Renal pelvis (tissue), 12 donors: ENCODE measurements at places on chromosomes 1 and 21.

GRCh38 chr21:18370301-18370700 is 33.3 kb downstream of the TMPRSS15 start:
- no peak for DNase-seq

GRCh38 chr1:168167806-168168205 is 11.0 kb upstream of the TIPRL start:
- DNase-seq = no peak

- DNase-seq = no peak
Measured at GRCh38 chr1:26856604-26857469, 6.1 kb upstream of the SFN start.

- DNase-seq = no peak
Measured at GRCh38 chr1:184199036-184199435, 147.5 kb downstream of the TSEN15 start.

DNA sequence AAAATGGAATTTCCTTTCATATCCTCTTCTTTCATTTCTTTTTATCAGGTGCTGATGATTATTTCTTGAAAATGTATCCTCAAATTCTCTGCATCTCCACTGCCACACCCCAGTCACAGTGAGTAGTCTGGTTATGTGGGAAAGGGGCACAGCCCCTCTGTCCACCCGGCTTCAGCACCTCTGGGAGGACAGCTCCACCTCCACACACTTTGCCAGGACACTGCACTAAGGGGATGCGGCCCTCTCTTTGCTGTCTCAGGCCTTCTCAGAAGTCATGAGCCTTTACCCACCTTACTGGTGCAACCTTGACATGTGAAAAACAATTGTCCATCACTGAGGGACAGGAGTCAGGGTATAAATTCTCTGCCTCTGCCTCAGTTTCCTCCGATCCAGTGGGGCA is 433.1 kb downstream of the PCP4 start:
- no peak for DNase-seq

GRCh38 chr1:183103147-183103546 is 79.9 kb downstream of the LAMC1 start:
- peak; percentile 51 for DNase-seq

DNA sequence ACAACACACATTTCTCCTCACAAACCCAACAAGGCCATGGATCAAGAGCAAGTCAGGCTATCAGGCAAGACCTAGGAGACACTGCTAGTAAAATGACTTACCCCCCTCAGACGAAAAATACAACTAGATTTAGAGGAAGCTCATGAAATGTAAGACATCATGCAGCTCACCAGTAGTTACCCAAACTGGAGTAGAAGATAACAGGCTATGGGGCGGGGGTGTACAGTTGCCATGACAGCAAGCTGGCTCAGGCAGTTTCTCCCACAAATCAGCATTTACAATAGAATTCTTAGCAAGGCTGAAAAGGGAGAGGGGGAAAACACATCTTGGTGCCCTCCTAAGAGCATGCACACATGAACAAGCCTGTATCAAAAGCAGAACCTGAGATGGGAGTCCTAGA is 13.9 kb downstream of the TPM3 start:
- no peak for DNase-seq

- peak; percentile 37 for DNase-seq
Measured at GRCh38 chr1:183310753-183311479, 107.3 kb downstream of the NMNAT2 start.

DNA sequence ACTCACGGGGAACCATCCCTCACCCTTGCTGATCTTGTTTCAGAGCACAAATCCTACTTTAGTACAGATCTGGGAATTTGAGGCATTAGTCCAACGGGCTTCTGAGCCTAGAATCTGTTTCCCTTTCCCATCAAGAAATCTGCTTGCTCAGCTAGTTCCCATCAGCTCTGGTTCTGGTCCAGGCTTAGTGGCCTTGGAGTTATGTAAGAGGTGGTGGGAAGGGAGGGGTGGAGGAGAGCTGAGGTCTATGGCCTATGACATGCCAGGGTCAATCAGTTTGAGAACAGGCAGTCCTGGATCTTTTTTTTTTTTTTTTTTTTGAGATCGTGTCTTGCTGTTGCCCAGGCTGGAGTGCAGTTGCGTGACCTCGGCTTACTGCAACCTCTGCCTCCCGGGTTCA is 4.1 kb downstream of the GSTM1 start:
- DNase-seq = no peak

- DNase-seq = peak; percentile 9
Measured at GRCh38 chr1:226476648-226477319, 68.9 kb upstream of the PARP1 start.

DNA sequence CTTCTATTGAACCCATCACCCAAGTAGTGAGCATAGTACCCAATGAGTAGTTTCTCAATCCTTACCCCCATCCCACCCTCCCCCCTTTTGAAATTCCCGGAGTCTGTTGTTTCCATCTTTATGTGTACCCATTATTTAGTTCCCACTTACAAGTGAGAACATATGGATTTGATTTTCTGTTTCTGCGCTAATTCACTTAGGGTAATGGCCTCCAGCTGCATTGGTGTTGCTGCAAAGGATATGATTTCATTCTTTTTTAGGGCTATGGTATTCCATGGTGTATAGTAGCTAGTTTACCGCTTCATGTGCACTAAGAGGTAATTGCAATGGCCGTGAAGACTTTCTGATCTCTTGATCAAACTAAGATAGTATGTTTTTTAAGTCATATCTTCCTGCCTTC is 107.5 kb upstream of the SERTAD4 start:
- no peak for DNase-seq

GRCh38 chr1:116751621-116752020 is 2.6 kb upstream of the CD2 start:
- no peak for DNase-seq

GRCh38 chr21:34523019-34523555 is 11.1 kb upstream of the KCNE1 start:
- no peak for DNase-seq

DNA sequence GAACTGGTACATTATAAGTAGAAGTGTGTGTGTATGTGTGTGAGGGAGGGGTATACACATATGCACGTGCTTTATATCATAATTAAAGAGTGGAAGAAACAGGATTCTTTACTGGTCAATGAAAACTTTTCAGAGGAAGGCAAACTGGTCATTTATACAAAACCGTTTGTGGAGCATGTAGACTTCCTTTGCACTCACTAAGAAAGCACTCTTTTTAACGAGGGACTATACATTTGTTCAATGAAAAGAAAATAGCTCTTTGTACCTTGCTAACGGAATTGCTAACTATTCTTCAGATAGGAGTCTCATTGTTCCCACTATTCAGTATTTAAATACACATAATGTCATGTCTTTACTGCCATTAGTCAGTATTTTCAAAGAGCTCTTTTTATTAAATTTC is 219.3 kb downstream of the ST6GALNAC3 start:
- DNase-seq = no peak

DNA sequence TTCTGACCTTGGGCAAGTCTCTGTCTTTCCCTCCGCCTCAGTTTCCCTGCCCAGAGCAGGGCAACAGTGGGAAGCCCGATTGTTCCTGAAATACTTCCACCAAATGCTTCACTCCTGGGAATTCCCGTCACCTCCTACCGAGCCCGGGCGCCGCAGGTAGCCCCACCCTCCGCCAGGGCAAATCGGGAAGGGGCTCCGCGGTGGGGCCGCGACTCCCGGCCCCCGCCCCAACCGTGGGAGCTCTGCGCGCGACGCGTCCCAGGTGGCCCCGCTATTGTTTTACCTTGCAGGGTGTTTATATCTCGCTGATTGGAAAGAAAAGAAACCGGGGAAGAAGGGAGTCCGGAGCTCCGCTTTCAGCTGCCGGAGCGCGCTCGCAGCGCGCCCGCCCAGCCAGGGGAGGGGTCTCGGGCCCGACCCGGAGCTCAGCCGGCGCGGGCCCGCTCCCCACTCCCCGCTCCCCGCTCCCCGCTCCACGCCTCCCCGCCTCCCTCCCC is 407 bp downstream of the IGSF3 start:
- no peak for DNase-seq

DNA sequence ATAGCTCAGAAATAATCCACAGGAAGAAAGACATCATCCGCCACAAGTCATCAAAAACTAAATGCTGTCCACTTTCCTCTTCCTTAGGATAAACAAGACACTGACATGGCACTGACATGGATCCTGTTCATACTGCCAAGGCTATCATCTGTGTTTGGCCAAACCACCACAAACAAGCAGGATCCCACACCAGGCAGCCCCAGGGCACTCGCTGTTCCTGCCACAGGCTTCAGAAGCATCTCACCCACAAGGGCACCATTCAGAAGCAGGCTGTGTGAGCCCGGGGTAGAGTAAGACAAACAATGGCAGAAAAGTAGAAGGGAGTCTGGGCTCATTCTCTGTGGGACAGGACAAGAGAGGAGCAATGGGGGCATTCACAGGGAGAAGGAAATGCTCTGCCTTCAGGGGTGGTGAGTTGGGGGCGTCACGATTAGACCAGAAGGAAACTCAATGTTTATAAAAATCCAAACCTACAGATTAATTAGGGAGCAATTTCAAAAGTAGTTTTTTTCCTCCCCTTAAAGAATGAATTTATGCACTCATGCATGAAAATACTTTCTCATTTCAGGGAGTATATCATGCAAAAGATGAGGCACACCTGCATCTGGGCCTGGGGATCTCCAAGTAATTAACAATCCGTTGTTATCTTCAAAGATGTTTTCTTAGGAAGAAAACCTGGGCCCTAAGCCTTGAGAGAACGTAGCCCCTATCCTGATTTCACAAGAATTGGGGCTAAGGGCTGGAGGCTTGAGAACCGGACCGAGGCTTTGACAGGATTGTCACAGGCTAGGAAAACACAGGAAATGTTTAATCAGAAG is 43.3 kb upstream of the ATP1A1 start:
- DNase-seq = peak; percentile 62

- DNase-seq = no peak
Measured at GRCh38 chr21:34023691-34024373, 49.5 kb upstream of the MRPS6 start.

GRCh38 chr1:145778146-145778540 is 45.8 kb downstream of the RNF115 start:
- DNase-seq = no peak

DNA sequence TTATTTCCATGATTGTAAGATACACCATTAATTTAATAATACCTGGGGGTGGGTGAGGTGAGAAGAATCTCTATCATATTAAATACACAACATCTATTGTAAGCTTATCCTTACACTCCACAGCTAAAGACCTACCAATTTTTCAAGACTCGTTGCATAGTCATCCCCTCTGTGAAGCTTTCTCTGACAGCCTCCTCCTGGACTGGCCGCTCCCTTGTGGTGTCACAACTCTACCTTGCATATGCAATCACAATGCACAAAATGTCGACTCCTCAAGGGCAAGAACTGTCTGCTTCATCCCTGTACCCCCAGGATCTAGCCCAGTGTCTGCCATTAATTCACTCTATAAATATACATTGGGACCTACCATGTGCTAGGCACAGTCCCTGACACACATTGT is 2.4 kb upstream of the PTGFRN start:
- DNase-seq = no peak

- DNase-seq = no peak
Measured at GRCh38 chr1:98044766-98045165, 123.9 kb upstream of the DPYD start.

- no peak for DNase-seq
Measured at GRCh38 chr1:165025805-165026204, 330.7 kb downstream of the LMX1A start.

GRCh38 chr1:167710836-167711235 is 10.9 kb upstream of the MPZL1 start:
- no peak for DNase-seq

DNA sequence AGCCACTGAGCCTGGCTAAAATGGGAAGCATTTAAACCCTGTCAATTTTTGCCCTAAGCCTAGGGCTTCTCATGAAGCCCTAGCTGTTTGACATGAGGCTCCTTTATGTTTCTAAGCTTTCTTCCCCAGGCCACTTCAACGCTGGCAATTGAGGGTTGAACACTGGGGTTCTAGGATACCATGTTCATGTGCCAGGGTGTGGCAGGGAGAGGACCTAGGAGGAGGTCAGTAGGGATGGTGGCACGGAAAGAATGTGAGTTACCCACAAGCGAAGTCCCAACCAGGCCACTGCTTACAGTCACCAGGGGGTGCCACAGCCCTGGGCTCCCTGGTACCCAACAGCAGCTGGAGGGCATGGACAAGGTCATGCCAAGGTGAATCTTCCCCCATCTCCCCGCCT is 90.8 kb upstream of the AJAP1 start:
- DNase-seq = no peak

DNA sequence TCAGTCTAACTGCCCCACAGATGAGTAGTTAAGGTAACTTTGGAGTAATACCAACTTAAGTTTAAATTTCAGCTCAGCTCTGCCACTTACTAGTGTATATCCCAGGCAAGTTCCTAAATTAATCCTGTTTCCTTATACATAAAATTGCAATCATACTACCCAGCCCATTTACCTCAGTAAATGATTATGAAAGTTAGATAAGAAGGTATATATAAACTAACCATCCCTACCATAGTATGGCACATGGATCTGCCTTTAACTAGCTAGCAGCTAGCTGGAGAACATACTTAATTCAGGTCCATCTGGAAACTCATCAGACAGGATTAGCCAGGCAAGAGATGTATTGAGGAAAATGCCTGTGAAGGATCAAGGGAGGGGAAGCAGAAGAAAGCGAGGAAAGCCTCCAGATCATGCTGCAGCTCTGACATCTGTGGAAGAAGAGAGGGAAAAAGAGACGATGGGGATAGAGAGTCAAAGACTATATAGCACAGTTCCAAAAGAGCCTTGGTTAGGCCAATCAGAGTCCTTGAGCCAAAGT is 8.0 kb upstream of the JAK1 start:
- no peak for DNase-seq

DNA sequence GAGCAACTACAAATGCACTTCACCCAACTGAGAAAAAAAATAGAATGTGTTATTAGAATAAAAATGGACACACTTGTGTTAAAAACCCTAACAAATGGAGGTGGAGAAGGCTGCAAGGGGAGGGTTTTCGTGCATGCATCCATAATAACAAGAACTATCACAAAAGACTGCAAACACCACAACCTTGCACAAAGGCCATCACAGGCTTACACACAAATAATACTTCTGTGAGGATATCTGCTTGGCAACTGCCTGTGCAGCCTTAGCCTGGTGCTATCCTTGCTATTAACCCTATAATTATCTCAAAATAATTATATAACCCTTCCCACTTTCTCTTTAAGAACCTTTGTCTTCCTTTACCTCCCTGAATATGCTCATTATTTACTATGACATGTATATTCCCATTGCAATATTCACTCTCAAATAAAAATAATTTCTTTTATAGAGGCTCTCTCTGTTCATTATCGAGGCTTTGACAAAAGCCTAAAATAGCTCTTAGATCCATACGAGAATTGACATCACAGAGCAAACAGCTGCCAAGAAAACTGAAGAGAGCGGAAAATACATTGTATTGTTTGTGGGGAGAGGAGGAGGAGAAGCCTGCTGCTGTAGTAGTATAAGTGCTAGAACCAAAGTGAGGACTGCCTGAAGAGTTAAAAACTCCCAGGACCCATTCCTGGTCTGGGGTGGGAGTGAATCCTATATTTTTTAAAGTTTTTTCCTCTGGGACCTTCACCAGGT is 1768.7 kb downstream of the BRINP3 start:
- no peak for DNase-seq
